ENCODE measurements at places on chromosomes 7 and 10.
A peak's percentile ranks its signal among the peaks of the same experiment; 100 is the strongest.

DNA sequence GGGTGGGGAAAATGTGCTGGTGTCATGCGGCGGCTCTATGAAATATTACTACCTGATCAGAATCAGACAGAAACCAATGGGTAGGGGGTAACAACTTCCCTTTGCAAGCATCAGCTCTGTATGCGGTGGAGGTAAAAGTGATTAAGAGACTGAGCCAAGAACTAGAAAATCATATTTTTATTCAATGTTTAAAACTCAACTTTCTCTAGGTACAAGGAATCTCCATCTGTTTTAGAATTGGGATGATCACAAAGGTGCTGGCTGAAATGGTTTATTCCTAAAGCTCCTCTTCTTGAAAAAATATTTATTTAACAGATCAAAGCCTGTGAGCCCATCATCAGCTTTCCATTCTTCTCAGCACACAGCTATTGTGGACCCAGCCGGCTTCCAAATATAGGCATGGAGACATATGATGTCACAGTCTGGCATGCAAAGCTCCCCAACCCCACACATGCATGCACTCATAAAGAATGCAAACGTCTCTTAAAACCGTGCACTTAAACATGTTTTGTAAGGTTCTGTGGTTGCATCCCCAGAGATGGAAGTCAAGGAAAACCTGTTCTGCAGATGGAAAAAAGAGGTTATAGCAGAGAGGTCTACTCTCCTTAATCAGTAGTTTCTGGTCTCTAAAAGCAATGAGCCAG, 126.0 kb downstream of the SKIDA1 start:
- DNase-seq, result no peak

GRCh38 chr7:38548605-38549004, 82.6 kb downstream of the AMPH start:
- DNase-seq, result no peak

- no peak for DNase-seq
Measured at GRCh38 chr10:110203500-110204455, 3.6 kb upstream of the MXI1 start.

GRCh38 chr7:28754027-28754426, 204.1 kb downstream of the TRIL start:
- DNase-seq, result no peak

DNA sequence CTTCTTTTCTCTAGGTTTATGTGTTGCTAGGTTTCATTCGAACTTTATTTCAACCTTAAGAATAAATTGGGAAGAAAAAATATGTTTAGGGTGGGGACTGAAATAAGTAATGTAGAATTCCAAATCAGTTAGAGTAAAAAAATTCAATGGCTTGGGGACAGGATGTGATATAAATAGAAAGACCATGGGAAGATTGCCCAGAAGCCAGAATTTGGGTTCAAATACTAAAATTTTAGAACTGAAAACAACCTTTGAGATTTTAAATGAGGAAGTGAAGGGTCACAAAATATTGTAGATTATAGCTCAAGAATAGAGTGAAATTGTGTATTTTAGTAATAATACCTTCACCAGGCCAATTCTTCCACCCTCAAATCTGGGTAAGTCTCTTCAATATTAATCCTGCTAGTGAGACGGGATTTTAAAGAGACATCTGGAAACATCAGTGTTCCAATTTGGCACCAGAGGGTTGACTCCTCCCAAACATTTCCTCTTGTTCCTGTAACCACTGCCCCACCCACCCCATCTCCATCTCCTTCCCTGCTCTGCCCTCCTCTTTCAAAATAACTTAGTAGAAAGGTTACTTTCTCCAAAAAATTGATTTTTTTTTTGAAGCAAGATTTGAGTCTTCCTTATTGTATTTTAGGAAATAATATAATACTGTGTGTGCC, 51.3 kb upstream of the FAM3C start:
- DNase-seq, result no peak

- DNase-seq, result no peak
Measured at GRCh38 chr10:73950155-73950948, 39.4 kb downstream of the PLAU start.

GRCh38 chr7:137069249-137069963, 201.0 kb downstream of the CHRM2 start:
- DNase-seq, result no peak

DNA sequence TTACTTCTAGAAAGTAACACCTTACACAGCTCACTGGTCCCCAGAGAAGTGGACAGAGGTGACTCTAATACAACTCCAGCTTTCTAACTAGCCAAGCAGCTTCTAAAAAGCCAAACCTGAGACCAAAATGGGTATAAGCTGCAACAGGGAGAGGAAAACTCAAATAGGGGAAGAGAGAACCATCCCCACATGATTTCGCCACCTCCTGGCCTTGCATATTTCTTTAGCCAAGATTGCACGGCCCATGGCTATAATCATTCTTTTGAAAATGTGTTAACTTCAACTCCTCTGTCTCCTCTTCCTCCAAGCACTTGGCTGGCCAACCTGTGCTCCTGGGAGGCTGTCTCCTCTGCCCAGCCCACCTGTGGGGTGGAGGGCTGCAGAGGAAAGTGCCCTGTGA, 28.7 kb downstream of the NUP42 start:
- DNase-seq, result no peak

- no peak for DNase-seq
Measured at GRCh38 chr10:35089611-35090161, 455 bp downstream of the CUL2 start.

DNA sequence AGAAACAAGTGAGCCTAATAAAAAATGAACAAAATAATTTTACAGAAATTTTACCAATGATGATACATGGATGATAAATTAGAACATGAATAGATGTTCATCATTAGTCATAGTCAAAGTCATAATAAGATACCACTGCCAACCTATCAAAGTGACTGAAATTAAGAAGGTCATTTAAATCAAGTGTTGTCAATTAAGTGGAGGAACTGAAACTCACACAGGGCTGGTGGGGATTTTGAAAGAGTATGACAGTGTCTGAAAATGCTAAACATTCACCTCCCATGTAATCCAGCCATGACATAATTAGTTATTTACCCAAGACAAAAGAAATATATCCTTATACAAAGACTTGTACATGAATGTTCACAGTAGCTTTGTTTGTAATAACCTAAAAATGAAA, 57.1 kb upstream of the DYNC1I1 start:
- DNase-seq, result no peak

GRCh38 chr7:75980430-75981202, 13.8 kb downstream of the TMEM120A start:
- DNase-seq, result no peak

DNA sequence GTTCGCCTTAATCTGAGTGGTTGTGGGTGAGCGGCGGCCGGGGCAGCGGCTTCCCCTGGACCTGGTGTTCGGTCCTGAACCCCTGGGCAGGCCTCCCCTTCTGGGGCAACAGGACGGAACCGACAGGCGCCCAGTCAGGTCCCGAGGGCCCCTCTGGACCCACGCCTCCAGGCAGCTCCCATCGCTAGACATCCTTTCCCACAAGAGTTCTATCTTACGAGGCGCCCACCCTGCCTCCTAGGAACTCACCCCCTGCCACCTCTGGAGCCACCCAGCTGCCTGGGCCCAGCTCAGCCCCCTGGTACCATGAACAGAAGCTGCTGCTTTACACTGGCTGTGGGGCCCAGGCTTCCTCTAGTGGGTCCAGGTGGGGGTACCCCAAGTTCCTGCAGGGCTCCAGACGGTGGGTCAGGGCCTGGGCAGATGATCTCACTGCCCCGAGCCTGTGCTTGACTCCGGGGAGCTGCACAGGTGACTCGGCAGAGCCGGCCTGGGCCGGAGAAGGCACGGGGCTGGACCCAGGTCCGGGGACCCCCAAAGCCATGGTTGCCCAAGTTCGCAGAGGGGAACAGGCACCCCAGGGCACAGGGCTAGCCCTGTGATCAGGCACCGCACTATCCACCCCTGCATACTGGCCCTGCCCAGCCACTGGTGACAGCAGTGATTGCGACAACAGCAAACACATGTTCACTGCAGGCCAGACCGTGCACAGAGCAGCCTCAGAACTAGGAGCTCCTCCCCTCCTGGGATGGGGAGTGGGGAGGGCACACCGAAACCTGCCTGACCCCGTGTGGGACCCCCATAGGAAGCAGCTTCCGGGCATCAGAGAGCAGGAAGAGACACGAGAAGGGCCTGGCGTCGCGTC, 180.3 kb downstream of the ELFN1 start:
- DNase-seq, result no peak

DNA sequence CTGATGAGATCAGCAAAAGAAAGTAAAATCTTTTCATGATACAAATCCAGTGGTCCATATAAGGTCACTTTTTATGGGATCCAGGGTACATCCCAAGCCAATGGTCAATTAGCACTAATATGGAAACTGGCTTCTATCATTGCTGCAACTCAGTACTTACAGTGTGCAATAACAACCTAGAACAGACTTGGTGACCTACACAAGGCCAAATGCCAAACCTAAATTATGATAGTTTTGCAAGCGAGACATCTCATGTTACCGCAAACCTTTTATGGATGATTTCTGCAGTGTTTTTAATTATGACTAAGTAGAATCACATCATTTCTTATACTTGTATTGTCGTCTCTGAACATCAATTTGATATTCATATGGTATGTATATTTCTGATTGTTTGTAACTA, 583.5 kb upstream of the SEMA3D start:
- DNase-seq, result no peak

DNA sequence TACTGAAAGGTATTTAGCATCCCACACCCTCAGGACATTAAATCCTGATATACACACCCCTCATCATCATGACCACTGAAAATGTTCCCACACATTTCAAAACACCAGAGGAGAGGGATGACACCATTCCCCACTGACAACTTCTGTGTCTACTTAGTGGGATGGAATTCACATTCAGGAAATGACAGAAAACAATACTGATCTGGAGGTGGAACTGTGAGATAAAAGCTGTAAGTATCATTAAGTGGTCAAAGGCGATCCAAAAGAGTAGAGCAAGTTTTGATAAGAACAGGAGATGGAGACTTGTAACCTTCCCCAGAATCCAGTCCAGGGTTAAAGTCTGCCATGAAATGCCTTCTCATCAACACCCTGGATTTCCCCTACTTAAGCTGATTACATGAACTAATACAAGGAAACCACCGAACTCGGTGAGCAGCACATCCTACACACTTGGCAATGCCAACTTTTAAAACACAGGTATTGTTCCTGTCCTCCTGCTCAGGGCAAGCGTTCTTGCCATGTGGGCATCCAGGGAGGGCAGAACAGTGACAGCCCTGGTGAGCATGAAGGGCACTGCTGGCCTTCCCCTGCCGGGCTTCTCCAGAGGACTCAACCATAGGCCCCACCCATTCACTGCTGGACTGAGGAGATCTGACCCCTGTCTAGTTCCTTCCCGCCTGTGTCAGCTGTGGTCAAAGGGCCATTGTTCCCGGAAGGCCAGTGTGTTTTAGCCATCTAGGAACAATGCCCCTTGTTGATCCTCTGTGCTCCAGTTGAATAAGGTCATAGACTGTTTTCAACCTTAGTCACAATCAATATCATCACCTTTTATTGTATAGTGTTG, 85.0 kb downstream of the SGMS1 start:
- DNase-seq, result no peak

DNA sequence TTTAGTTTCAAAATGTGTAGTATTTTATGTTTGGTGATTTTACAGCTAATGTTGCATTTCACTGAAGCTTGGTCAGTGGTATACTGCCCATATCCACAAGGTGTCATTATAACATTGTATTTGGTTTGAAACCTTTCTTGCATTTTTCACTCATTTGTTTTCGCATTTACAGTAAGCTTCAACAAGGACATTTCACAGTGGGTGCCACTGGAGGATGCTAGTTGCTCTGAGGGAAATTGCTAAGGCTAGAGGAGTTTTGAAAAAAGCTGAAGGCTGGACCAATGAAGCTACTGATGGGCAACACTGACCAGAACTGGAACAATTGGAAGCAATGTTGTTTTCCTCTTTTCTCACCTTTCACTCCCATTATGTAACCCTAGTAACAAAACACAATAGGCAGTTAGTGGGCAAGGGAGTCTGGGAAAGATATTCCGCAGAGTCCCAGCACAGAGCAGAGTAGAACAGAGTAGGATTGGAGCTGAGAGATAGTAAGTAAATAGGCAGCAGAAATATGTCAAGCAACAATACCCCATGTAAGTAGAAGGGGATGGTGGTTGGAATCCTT, 23.6 kb upstream of the SRI start:
- DNase-seq, result peak; percentile 35

DNA sequence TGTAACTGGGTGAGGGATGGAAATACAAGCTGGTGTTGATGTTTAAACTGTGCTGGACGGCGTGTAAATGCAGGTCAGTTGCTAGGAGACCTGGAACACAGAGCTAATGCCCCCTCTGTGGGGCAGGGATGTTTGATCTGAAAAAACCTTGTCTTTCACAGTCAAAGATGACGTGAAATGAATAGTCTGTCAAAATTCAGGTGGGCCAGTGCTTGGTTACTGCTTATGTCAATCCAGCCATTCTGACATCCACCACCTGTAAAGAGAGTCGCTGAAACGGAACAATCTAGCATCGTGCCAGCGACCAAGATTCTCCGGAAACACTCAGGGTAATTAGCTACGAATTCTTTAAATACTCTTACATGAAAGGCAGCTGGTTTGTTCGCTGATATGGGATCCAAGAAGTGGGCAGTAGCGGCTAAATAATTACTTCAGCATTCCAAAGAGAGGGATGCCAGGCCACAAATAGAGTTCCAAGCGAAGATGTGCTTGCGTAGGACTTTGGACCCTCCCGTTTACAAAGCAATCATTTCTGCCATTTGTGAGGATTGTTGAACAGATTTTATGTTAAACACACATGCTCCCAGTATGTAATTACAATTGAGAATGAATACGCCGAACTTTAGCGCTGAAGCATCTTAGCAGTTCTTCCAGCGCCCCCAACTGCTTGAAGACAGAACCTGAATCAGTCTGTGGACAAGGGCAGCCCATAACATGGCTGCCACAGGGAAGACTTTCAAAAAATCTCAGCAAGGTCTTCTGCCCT, 7.3 kb upstream of the ASB4 start:
- no peak for DNase-seq

DNA sequence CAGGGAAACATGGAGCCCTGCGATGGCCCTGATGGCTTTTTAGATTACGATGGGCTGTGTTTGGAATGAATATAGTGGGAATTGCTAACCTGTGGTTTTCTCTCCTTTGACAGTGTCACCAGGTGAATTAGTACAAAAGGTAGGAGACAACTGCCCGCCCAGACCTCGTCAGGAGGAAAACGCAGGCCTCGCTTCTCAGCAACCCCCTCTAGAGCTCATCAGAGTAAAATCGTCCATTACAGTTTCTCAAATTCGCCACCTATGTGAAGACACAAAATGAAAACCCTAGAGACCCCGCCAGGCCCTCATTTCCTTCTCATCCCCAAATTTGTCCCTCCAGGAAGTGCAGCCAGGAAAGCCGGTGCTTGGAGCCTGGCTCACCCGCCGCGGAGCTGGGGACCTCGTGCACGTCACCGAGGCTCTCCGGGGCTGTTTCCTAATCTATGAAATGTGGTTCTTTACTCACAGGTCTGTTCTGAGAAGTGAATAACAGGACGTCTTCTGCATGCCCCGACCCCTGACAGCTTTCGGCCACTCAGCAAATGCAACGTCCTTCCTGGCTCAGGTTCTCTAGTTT, 143.7 kb downstream of the VIPR2 start:
- no peak for DNase-seq

GRCh38 chr10:17502814-17503213, 48.4 kb upstream of the ST8SIA6 start:
- no peak for DNase-seq

GRCh38 chr7:112529521-112529920, 48.7 kb downstream of the LSMEM1 start:
- no peak for DNase-seq

All from NCI-H460 (cell line).